ENCODE measurements at places on chromosomes 2 and 18.
A peak's percentile ranks its signal among the peaks of the same experiment; 100 is the strongest.

GRCh38 chr2:205807758-205808157 lies 125.5 kb downstream of the NRP2 start:
- no peak for DNase-seq

DNA sequence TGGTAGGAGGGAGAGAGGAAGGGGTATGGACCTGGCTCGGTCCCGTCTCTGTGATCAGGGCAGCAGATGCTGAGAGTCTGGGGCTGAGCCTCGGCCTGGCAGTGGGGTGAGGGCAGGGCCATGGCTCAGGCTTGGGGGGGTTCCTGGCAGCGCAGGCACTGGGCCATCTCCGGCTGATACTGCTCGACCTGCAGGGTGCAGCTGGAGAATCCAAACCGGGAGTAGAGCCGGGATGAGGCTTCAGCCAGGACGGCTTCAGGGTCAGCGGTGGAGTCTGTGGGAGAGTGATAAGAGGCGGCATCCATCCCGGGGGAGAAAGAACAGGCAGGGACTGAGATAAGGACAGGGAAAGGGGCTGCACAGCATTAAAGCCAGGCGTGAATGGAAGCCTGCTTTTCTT lies 7.7 kb downstream of the SLC30A3 start:
- DNase-seq: peak; percentile 39

GRCh38 chr18:32243358-32243757 lies 53.5 kb downstream of the MEP1B start:
- no peak for DNase-seq

DNA sequence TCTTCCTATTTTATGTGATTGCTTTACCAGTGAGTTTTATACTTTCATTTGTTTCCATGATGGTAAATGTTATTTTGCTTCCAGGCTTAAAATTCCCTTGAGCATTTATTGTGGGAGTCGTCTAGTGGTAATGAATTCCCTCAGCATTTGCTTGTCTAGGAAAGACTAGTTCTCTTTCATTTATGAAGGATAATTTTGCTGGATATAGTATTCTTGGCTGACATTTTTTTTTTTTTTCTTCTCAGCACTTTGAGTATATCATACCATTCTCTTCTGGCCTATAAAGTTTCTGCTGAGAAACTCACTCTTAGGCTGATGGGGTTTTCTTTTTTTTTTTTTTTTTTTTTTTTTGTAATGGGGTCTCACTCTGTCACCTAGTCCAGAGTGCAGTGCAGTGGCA lies 99.1 kb downstream of the EDAR start:
- peak; percentile 11 for DNase-seq

GRCh38 chr2:77009307-77009706 lies 512.9 kb downstream of the LRRTM4 start:
- DNase-seq: no peak

DNA sequence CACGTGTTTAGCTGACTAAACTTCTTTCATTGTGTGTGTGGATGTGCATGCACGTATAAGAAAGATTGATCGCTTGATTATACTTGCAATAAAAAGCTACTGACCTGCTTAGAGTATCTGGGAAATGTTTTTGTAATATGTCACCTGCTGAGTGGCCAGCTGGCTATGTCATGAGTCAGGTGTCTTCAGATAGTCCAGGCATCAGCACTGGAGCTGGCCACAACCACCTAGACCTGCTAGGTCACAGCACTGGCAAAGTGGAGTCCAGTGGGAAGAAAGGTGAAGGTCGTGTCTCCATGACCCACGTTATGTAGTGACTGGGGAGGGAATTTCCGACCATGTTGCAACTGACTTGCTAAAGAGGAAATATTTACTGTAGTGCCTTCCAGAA lies 147.0 kb downstream of the ESCO1 start:
- no peak for DNase-seq

DNA sequence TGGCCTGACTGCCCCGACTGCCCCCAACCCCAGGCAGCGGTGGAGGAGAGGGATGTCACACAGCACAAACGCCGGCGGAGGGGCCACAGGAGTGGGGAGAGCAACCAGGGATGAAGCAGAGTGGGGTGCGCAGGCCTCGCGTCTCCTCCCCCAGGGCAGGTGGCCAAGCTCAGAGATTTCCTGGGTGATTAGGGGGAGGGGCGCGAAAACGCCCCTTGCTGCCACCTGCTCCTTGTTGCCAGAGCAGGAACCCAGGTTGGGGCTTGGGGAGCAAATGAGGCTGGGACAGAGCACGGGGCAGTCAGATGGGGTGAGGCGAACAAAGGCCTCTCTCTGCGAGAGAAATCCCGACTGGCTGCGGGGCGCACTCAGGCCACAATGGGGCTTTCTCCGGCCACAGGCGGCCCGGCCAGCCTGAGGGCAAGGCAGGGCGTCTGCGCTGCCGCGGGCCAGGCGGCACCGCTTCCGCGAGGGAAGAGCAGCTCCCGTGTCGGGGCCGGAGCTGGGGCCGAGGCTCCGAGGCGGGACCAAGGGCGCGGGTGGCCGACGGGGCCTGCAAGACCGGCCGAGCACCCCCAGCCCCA lies 11.5 kb downstream of the TEX44 start:
- no peak for DNase-seq

DNA sequence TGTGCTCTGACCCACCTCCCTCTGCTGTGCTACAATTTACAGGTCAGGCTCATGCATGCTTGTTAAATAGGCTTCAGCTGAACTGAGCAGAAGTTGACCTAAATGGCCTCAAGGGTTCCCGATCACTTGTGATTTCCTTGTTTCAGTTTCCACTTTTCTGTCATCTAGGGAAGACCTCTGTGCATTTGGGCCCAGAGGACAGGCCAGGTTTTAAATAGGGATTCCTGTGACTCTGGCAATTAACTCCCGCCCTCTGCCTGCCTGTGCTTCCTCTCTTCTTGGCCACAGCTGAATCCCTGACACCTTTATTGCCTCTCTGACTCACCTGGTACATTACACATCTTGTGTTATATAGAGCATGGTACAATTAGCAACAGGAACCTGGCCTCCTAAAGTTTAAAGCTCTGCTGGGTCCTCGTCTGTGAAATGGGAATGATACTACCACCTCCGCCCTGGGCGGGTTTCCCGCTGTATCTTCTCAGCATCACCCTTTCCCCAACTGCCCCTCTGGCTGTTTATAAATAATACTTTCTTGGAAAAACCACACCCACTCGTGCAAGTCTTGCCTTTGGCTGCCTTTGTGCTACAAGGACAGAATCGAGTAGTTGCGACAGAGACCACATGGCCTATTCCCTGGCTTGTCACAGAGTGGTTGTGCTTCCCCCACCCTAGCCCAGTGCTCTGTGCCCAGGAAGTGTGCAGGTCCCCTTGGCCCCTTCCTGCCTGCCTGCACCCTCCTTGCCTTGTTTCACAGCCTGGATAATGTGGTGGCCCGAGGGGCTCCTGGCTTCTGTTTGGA lies 7.9 kb downstream of the CABLES1 start:
- DNase-seq: peak; percentile 84

GRCh38 chr2:829047-829446 lies 121.6 kb upstream of the SNTG2 start:
- no peak for DNase-seq

GRCh38 chr18:54835944-54836343 lies 7.7 kb downstream of the RAB27B start:
- DNase-seq: peak; percentile 9

DNA sequence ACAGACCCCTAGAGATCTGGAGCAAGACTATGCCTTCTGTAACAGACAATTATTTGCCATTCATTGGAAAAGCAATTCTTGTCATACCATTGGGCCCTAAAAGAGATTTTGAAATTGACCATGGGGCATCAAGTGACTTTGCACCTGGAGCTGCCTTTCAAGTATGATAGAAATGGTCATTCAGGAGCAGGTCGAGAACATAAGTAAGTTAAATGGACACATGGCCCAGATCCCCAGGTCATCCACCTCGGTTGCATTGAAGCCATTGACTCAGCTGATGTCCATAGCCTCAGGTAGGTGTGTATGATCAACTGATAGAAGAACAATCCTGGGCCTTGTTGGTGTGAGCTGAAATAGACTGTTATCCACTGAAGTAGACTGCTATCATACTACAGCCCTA lies 19.3 kb downstream of the CHCHD5 start:
- DNase-seq: no peak

GRCh38 chr2:190129421-190130199 lies 67.1 kb upstream of the MSTN start:
- DNase-seq: no peak

GRCh38 chr2:84847326-84848050 lies 33.4 kb downstream of the TRABD2A start:
- no peak for DNase-seq

GRCh38 chr2:162232671-162233070 lies 10.6 kb downstream of the FAP start:
- no peak for DNase-seq

DNA sequence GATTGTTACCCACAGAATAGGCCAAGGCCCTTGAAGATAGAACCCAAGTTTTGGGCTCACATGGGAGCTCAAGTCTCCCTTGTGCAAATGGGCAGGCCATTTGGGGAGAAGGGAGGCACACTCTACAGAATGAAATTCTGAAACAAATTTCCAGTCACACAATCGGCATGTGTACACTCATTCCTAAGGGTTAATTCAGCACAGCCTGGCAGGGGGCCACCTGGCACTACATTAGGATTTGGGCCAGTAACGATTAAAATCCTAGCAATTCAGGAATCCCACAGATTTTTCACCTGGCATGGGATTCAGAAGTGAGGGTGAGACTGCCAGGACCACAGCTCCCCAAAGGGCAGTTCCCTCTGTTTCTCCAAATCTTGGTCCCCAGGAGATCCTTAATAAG lies 46.4 kb downstream of the BMP10 start:
- no peak for DNase-seq

- no peak for DNase-seq
These were observed 51.8 kb downstream of the CTIF start for GRCh38 chr18:48590678-48591077.

DNA sequence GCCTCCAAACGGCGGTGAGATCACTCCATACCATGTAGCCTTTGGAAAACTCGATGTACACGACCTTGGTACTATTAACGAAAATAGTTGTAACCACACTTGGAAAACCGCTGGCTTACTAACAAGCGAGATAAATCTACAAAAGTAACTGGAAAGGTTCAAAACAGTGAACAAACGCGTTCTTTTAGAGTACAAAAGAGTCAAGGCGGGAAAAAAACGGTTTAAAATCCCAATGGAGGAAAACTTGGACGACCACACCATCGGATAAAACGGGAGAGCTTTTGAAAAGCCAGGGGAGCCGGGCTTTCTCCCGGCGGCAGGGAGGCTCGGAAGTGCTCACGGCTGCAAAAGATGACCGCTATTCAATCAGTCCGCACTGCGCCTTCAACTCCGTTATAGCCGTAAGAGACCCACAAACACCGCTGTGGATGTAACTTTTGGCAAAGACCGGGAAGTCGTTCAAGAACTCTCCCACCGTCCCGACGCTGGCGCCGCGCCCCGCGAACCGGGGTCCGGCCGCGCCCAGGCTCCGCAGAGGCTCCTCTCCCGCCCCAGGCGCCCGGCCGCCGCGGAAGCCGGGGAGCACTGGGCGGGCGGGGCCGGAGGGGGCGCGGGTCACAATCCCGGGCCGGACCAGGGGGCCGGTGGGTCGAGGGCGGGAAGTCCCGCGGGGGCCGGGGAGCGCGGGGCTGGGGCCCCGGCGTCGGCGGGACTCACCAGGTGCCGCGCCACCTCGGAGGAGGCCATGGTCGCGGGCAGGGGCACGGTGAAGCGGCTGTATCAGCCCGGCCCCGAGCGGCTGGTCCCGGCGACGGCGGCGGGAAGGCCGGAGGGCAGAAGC lies 465 bp downstream of the SEPTIN10 start:
- DNase-seq: no peak

GRCh38 chr2:235841863-235842262 lies 326.3 kb downstream of the GBX2 start:
- DNase-seq: no peak

DNA sequence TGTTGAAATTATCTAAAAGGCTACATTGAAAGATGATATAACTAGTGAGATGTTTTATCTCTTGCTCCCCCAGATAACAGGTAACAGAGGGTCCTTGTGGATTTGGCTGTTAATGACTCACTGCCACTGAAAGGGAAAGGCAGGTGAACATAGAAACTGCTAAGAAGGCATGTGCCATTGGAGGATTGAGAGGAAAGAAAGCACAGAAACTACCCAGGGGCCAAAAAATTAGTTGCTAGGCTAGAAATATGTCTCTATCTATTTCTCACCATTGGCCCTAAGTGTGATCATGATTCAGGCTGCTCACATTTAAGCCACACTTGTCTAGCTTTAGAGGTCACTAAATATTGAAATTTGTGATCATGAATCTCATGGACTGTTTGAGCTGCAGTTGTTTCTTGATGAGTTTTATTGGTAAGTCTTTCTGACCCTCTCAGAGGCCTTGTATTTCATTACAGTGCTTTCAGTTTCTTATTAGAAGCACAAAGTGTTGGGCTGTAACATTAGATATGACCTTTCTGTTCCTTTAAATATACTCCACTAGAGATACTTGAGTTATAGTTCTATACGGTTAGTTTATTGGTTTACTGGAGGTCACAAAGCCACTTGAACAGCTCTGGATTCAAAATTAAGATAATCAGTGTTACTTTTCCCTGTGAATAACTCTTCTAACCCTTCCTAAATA lies 26.2 kb downstream of the NAB1 start:
- peak; percentile 21 for DNase-seq

DNA sequence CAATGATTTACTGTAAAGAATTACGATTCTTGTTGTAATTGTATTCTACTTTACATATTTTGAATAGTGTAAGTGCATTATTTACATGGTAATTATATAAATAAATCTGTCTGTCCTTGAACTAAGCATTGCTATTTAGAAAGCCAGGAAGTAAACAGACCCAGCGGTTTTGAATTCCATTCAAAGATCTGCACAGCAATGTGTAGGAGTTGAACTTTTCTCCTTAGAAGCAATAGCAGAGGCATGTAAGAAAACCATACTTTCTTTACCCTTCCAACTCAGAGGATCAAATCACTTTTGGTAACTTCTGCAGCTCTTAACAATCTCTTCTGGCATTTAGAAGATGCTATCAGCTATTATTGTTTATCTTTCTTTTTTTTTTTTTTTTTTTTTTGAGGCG lies 109.2 kb upstream of the VRK2 start:
- DNase-seq: no peak

- DNase-seq: no peak
These were observed 235.0 kb upstream of the RGPD4 start for GRCh38 chr2:107591561-107592279.

- DNase-seq: peak; percentile 71
These were observed 101.4 kb upstream of the CELF4 start for GRCh38 chr18:37666991-37667390.

DNA sequence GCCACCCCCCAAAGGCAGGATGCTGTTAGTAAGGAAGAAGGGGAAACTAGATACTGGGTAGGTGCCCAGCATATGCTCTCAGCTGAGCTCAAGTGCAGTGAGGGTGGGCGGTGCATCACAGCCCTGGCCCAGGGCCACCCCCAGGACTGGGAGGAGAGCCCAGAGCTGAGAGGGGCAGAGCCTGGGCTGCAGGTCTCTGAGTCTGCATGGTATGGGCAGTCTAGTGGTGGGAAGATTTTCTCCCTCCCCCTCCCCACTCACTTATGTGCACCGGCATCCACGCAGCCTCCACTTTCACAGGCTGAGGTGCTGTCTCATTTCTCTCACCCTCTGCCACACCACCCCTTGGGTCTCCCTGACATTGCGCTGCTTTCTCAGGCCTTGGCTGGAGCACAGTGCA lies 48.5 kb upstream of the CAB39 start:
- no peak for DNase-seq
